A549 treated with CpdA at 1 μM for 4 hours (cell line): ENCODE measurements at places on chromosomes 12 and 14. TPM values are rescaled to one million over a fixed set of nuclear protein-coding genes. Genes with fewer than 3 reads are reported as not detected.

FRMD6 gene
- 25.7 to 37.7 TPM (median 27.9 TPM) in 5 replicates for total RNA-seq

ERP27 gene
- total RNA-seq = not detected in 5 replicates

RAD51AP1 gene
- total RNA-seq = 16.5 to 25.1 TPM (median 18.3 TPM) in 5 replicates

STRAP gene
- 180 to 197 TPM (median 190 TPM) in 5 replicates for total RNA-seq

SLC39A5 gene
- total RNA-seq = 0.13 TPM in 1 of 5 replicates, not detected in the others

SNX6 gene
- 69.1 to 113 TPM (median 76.7 TPM) in 5 replicates for total RNA-seq

C12orf56 gene
- total RNA-seq = 0.03 to 0.30 TPM (median 0.15 TPM) in 4 of 5 replicates, not detected in the other

HOXC4 gene
- 2.4 to 4.2 TPM (median 4.0 TPM) in 5 replicates for total RNA-seq

SERPINA9 gene
- total RNA-seq = 0.03 TPM in 1 of 5 replicates, not detected in the others

CARMIL3 gene
- 0.38 to 0.56 TPM (median 0.45 TPM) in 5 replicates for total RNA-seq

HPD gene
- total RNA-seq = 1.3 to 1.6 TPM (median 1.5 TPM) in 5 replicates

RFX4 gene
- not detected in 5 replicates for total RNA-seq

EEF1AKMT3 gene
- 4.2 to 7.1 TPM (median 6.1 TPM) in 5 replicates for total RNA-seq

VWF gene
- 0.09 to 0.48 TPM (median 0.15 TPM) in 5 replicates for total RNA-seq

KCNH5 gene
- total RNA-seq = 0.01 to 0.05 TPM in 2 of 5 replicates, not detected in the others

GPX2 gene
- 163 to 301 TPM (median 208 TPM) in 5 replicates for total RNA-seq

MMP19 gene
- 0.06 to 0.22 TPM (median 0.15 TPM) in 4 of 5 replicates, not detected in the other for total RNA-seq

TRMT61A gene
- 18.8 to 31.0 TPM (median 26.5 TPM) in 5 replicates for total RNA-seq

LRP1-AS gene
- not detected in 5 replicates for total RNA-seq

CCDC88C gene
- total RNA-seq = 5.5 to 6.6 TPM (median 6.2 TPM) in 5 replicates

TESPA1 gene
- not detected in 5 replicates for total RNA-seq

PTGER2 gene
- 1.3 to 1.6 TPM (median 1.5 TPM) in 5 replicates for total RNA-seq

DLGAP5 gene
- 29.2 to 43.9 TPM (median 34.9 TPM) in 5 replicates for total RNA-seq

RPGRIP1 gene
- 0.21 to 0.51 TPM (median 0.34 TPM) in 5 replicates for total RNA-seq

ZBTB39 gene
- 4.5 to 5.8 TPM (median 5.5 TPM) in 5 replicates for total RNA-seq

NOVA1 gene
- total RNA-seq = 4.9 to 6.4 TPM (median 5.7 TPM) in 5 replicates

TMBIM6 gene
- 404 to 512 TPM (median 480 TPM) in 5 replicates for total RNA-seq

MMP17 gene
- total RNA-seq = 10.1 to 16.1 TPM (median 13.2 TPM) in 5 replicates

YBX3 gene
- total RNA-seq = 248 to 289 TPM (median 263 TPM) in 5 replicates

AGAP2 gene
- total RNA-seq = 0.13 to 0.20 TPM (median 0.16 TPM) in 5 replicates

ARHGDIB gene
- total RNA-seq = 0.86 to 2.5 TPM (median 1.1 TPM) in 5 replicates

EXD2 gene
- 10.9 to 13.1 TPM (median 12.6 TPM) in 5 replicates for total RNA-seq

FITM1 gene
- total RNA-seq = 0.13 TPM in 1 of 5 replicates, not detected in the others

TMCC3 gene
- total RNA-seq = 0.99 to 1.3 TPM (median 1.1 TPM) in 5 replicates

FRS2 gene
- 8.9 to 12.7 TPM (median 10.3 TPM) in 5 replicates for total RNA-seq

MYF6 gene
- total RNA-seq = not detected in 5 replicates

FAM222A gene
- total RNA-seq = 3.1 to 7.6 TPM (median 6.5 TPM) in 5 replicates

AMDHD1 gene
- 1.9 to 2.8 TPM (median 2.2 TPM) in 5 replicates for total RNA-seq

OR6J1 gene
- total RNA-seq = not detected in 5 replicates

DEGS2 gene
- 1.2 to 2.7 TPM (median 1.4 TPM) in 5 replicates for total RNA-seq
